GM12878 (cell line): ENCODE measurements at places on chromosomes 12 and 14. TPM values are rescaled to one million over a fixed set of nuclear protein-coding genes. Genes with fewer than 3 reads are reported as not detected.

DNA sequence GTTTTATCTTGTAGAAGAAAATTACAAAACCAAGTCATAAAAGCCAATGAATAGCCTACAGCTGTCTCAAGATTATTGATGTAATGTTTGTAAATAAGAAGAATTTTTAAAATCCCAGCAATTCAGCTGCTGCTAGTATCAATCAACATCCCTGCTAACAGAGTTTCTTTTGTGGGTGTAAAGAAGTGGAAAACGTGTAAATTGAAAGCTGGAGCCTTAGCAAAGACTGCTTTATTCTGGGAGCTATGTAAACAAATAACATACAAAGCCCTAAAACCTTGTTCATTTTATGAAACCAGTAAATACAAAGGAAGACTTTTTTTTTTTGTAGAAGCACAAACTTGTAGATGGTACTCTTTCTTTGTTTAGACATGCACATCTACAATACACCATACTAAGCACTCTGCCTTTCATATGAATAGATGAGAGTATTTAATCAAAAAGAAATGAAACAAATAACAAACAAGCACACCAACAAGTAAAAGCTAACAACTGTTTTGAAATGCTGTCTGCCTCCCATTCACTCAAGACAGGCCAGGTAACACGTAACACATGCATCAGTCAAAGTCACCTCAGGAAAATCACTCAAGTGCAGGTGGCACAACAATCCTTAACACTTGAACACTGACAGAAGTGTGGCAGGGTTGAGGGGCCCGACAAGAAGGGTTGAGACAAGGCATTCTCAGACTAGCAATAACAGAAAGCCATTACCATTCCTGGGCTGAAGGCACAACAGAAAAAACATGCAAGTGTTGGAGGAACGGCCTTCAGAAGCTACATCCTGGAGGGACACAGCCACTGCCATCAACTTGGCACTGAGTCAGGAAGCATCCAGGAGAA lies 1364.0 kb upstream of the SEL1L start:
- no peak for DNase-seq

GRCh38 chr12:108802101-108802961 lies 55.1 kb downstream of the SSH1 start:
- no peak for DNase-seq

- DNase-seq: no peak
Observed at GRCh38 chr14:73245480-73246325, 8.4 kb downstream of the PAPLN start.

CACNA1C gene
- 0.13 TPM in 1 of 2 replicates, not detected in the other for total RNA-seq
